ENCODE measurements at places on chromosomes 6 and 20.

DNA sequence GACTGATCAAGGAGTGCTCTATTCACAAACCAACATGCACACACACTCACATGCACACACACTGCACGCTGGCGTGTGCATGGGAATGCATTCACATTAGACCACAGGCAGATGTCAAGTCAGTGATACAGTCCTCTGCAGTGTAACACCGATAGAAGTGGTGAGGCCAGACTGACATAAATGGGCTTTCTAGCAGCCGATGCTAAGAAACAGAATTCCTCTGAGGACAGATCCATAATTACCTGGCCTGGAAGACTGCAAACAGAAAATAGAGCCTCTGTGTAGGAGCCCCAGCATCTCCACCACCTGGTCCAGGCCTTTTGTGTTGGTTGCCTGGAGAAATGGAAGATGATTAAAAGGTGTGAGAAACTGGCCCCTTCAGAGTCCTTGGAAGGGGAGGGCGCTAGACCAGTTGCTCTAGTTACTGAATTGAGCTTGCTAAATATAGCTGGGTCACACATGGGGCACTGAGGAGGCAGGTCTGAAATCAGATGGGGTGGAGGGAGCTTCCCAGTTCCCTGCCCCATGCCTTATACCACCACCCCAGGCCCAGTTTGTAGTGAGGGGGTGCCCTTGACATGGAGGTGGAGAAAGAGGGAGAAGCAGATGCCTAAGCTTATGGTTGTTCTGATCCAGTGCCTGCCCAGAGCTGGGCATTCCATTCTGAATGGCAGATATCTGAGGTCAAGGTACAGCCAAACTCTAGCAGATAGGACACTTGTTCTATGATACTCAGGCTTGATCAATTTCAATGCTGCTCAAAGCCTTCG is 233.8 kb downstream of the LRFN2 start:
- DNase-seq: no peak

DNA sequence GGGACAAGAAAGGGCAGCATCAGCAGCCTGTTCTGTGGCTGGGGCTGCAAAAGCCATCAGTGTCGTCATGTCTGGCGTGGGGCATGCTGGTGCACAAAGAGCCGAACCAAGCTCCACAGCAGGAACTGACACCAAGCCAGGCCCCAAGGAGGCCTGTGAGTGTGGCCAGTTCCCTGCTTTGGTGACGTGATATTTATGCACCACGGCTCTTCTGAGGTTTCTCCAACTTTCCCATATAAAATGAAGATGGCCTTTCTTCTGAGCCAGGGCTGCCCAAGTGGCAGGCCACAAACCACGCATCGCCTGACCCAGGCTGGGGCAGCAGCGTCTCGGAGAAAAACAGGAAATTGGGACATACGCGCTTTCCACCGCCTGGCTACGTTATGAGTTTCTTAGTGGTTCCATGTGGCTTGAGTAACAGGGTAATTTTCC is 109.9 kb downstream of the RIN2 start:
- peak; percentile 91 for DNase-seq

- DNase-seq: no peak
These were observed 949.6 kb downstream of the TBC1D32 start for GRCh38 chr6:120384671-120385070.

- DNase-seq: no peak
These were observed 29.0 kb upstream of the SRF start for GRCh38 chr6:43142101-43142500.

- DNase-seq: peak; percentile 51
These were observed 112.0 kb upstream of the CDYL start for GRCh38 chr6:4664117-4664626.

- peak; percentile 94 for DNase-seq
These were observed 64.2 kb upstream of the SUPT3H start for GRCh38 chr6:45441851-45442453.

- DNase-seq: no peak
These were observed 37.0 kb downstream of the AKIRIN2 start for GRCh38 chr6:87664921-87665485.

GRCh38 chr6:4299476-4299875 is 164.1 kb upstream of the ECI2 start:
- DNase-seq: no peak

DNA sequence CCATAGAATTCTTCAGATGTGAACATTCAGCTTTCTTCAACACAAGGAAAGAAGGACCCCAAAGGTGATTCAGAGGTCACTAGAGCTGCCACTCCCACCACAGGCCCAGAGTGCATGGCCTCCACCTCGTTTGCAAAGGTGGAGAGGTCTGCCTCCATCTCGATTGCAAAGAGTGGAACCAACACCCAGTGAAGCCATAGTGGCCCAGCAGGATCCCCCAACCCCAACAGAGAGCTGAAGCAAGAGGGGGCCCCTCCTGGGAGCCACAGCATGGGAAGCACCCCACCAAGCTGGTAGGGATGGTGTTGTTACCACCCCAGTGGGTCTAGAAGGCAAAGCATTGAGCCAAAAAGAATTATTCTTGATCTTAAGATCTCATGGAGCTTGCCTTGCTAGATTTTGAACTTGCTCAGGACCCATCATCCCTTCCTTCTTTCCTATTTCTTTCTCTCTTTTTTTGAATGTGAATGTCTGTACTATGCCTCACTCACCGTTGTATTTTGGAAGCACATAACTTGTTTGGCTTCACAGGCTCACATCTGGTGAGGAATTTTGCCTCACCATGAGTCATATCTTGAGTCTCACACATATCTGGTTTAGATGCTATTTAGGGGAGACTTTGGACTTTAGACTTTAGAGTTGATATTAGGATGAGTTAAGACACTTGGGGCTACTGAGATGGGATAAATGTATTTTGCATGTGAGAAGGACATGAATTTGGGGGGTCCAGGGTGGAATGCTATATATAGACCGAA is 119.2 kb downstream of the ANKRD60 start:
- DNase-seq: no peak

GRCh38 chr20:46169245-46170171 is 51.4 kb downstream of the CD40 start:
- no peak for DNase-seq

DNA sequence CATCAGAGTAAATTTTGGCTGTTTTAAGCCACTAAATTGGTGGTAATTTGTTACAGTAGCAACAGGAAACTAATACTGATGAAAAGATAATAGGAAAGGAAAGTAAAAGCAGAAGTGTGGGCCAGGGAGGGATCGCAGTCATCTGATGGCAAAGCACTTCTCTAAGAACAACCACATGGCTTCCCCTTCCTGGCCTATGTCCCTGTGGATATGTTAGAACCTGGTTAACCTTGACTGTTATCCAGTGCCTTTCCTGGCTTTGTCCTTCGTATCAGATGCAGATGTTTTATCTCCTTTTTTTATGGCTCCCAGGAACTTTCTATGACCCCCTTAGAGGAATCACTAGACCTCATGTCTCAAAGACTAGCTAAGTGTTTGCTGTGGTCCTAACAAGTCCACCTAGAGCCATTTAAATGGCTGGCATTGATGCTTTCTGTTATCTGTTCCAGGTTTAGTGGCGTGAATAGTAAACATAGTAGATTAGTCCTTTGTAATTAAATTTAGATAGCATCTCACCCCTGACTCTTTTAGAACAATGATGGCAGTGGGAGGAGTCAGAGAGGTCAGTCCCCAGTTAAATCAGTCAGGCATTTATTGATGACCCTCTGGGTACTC is 79.2 kb upstream of the PHACTR2 start:
- peak; percentile 73 for DNase-seq

DNA sequence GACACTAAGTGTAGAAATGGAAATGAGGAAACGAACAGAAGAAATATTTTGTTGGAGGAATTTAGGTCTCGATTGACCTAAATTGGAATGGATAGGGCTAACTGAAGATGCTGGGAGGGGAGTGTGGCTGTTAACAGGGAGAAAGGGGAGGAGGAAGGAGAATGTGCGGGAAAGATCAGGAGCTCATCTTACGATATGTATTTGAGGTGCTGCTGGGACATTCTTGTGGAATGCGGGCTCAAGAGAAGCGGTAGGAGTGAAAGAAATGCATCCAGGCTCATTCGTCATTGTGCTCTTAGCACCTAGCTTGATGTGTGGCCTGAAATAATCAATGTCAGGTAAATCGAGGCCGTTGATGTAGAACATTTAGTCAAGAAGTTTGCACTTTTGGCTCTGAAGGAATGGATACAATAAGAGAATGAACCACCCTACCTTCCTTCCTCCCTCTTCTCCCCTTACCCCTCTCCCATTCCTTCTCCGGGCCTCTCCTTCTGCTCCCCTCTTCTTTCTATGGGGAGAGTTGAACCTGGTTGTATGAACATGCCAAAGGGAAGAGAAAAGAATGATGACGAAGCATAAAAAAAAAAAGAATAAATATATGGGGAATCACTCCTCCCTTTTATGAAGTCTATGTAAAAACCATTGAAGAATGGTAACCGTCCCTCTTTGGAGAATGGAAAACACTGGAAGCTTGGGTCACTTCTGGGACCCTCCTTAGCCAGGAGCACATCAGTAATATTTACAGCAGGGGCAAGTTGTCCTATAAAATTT is 70.9 kb downstream of the SASH1 start:
- no peak for DNase-seq

DNA sequence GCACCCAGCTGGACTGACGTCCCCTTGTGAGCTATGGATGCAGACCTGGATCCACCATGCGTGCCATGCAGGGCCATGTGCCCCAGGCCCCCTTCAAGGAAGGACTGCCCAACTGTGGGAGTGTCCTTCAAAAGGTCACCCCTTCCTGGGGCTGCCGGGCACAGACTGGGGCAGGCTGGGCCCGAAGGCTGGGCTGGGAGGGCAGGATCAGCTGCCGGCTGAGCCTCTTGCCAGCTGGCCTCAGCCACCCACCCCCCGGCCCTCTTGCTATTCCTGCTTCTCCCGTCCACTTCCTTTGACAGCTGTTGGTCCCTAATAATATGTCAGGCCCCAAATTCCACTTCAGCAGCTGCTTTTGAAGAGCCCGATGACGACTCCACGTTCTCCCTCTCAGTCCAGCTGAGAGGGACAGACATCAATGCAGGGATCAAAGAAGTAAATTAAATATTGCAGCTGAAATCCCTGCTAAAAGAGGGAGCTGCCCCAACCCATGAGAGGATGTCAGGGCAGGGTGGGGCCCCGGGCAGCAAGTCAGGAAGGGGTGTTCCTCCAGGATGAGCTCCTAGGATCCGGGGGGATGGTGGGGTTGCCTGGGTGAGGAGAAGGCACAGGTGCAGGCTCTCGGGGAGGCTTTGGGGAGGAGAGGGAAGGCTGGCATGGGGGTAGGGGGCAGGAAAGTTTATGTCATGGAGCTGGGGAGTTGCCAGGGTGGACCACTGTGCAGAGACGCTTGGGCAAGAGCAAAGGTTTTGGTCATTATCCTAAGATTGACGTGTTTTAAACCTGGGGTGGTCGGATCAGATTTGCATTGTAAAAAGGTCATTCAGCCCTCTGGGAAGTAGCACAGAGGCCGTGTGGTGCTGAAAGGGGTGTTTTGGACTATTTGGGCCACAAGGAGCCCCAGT is 185.0 kb downstream of the ANKRD60 start:
- no peak for DNase-seq

- DNase-seq: peak; percentile 95
These were observed at the start of gene SDC4 for GRCh38 chr20:45347936-45348778. SDC4 (minus strand) TSS chr20:45348424; CDS start chr20:45348384, 40 bp downstream.

DNA sequence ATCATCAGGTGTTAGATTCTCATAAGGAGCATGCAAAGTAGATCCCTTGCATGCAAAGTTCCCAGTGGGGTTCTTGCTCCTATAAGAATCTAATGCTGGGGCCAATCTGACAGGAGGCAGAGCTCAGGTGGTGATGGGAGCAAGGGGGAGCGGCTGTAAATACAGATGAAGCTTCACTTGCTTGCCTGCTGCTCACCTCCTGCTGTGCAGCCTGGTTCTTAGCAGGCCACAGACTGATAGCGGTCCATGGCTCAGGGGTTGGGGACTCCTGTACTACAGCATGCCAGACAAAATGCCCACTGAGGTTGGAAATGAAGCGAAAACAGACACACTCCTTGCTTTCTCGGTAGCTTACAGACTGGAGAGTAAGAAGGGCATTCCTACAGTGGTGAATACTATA is 386.8 kb downstream of the PLCB1 start:
- DNase-seq: no peak

DNA sequence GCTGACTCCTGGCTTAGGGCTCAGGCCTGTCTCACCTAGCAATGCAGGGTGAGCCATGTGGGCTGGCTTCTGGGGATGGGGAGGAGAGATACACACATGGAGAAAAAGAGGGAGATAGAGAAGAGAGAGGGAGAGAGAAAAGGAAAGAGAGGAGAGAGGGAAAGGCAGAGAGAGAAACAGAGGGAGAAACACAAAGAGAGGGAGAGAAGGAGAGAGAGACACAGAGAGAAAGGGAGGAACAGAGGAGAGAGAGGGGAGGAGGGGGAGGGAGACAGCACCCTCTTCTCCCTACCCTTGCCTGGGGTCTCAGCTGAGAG is 24.8 kb downstream of the NTSR1 start:
- DNase-seq: no peak

DNA sequence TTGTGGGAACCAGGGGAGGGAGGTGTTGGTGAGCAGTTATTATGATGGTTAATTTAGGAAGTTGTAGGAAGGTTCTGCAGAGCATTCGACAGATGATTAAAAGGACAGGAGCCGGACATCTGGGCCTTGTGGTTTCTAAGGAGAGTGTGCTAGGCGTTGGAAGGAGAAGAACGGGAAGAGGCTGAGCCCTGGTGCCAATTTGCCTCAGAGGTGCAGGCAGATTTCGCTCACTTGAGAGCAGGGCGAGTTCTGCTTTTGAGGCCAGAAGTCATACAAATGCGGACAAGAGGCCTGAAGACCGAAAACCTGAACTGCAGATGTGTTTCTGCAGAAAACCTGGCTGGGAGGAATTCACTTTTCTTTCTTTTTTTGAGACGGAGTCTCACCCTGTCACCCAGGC is 30.5 kb upstream of the RPS6KA2 start:
- DNase-seq: peak; percentile 41

DNA sequence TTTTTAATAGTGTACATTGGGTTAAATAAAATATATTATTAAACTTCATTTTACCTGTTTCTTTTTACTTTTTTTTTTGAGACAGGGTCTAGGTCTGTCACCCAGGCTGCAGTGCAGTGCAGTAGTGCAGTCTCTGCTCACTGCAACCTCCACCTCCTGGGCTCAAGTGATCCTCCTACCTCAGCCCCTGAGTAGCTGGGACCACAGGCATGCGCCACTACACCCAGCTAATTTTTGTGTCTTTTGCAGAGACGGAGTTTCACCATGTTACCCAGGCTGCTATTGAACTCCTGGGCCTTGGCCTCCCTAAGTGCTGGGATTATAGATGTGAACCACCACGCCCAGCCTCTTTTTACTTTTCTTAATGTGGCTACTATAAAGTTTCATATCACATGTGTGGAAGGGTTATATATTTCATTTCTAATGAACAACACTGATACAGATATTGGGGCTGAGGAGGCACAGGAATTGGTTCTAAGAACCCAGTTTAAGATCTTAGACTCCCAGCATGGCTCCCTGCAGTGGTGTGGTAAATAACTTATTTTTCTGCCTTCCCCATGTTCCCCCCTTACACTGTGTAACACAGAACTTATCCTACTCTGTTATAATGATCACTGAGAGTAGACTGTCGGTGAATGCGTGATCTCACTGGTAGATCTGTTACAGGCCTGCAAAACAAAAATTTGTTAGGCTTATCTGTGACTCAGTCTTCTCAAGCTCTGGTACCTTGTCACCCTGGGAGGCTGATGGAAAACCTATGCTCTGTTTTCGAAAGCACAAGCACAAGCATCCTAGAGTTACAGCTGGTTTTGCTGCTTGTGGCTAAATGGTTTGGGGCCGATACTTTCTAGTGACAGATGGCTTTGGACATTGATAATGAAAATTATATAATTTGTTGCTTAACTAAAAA is 5.8 kb upstream of the ATXN1 start:
- no peak for DNase-seq

Data from suppressor macrophage treated with lipopolysaccharide for 1 hour (primary cell).